ENCODE measurements at places on chromosomes 7 and 10.

- DNase-seq: no peak
Observed at GRCh38 chr7:36644625-36645422, 79.5 kb downstream of the AOAH start.

GRCh38 chr7:19851504-19851903, 78.1 kb upstream of the TMEM196 start:
- DNase-seq: no peak

- DNase-seq: no peak
Observed at GRCh38 chr7:108358553-108358952, 97.7 kb downstream of the NRCAM start.

DNA sequence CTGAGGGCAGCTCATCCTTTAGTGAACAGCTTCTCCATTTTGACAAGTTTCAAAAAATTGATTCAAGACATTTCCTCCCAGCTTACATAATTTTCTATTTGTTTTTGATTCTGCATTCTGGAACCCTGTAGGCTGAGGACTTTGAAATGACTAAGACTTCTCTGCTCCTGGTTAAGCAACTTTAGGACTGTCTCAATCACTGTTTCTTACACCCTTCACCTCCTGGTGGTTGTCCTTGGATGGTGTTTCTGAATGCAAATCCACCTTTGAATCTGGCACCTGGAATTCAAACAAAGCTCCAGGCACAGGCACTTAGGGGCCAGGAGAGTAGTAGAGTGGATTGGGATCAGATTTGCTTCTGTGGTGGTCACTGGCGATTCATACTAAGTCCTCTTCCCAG, 595.5 kb downstream of the LRMDA start:
- no peak for DNase-seq

DNA sequence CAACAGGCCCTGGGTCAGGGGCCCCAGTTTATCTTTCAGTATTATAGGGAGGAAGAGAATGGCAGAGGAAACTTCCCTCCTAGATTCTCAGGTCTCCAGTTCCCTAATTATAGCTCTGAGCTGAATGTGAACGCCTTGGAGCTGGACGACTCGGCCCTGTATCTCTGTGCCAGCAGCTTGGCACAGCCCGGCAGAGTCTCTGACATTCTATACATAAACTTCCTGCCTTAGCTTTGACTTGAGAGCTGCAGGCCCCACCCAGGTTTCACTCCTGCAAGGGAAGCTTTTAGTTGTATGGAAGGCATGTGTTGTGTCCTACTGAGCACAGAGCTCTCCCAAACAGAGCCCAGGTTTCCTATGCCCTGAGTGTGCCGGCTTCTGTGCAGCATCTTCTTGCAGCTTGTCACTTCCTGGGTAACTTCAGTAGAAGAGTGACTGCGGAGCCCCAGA, 205.6 kb upstream of the PRSS58 start:
- no peak for DNase-seq

DNA sequence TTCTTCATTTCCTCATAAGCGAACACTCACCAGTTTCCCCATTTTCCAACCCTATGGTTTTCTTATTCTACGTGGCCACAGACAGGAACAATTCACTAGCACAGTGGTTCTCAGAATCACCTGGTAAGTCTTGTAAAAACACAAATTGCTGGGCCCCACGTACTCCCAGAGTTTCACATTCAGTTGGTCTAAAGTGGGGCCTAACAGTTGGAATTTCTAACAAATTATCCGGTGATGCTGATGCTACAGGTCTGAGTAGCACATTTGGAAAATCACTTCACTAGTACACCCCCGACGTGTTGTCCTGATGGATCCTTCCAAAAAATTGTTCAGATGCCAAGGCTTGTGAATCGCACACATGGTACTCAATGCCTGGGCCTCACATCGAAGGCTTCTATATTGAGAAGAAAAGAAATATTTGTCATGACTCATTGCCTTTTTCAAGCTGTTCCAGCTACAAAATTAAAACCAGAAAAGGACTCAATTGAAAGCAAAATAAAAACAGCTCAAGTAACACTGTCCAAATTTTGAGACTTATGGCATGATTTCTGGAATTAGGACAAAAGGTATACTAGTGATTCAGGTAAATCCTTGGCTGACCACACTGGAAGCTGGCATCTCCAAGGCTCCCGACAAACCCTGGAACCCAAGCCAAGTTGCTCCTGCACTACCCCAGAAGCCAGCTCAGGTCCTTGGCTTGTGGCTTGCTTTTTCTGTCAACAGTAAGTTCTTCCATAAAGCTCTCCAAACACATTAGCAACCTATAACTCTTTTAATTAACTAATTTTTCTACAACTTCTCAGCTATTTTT, 12.9 kb upstream of the VIM start:
- no peak for DNase-seq

DNA sequence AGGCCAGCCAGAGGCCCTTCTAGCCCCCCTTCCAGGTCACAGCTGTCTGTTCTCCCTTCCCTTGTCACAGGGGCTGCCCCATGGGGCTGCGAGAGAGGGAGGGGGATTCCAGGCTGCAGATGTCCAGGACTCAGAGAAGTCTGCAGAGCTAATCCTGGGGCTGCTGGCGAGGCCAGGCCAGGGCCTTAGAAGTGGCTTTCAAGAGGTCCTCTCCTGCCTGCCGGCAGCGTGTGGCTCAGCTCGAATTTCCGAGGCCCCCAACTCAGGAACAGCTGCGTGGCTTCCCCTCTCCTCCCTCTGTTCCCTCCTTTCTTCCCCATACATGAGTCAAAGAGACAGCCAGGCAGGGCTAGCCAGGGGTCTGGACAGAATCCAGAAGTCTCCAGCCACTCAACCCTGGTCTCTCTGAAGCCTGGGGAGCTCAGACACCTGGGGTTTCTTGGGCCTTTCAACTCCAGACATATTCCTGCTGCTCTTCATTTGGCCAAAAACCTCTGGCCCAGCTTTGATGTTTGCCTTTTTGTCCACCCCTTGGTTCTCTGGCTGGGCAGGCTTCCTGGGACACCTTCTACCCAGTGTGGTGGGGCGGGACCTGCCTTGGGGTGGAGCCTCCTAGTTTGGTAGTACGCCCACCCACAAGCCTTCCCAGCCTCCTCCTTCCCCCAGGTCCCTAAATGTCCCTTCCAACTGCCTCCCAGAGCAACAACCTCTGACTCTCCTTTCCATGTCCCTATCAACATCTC, 21.8 kb upstream of the EIF5AL1 start:
- no peak for DNase-seq

- DNase-seq: no peak
Observed at GRCh38 chr10:133007360-133007858, 65.0 kb upstream of the CFAP46 start.

- no peak for DNase-seq
Observed at GRCh38 chr7:110502888-110503465, 588.0 kb upstream of the LRRN3 start.

GRCh38 chr10:12757351-12757750, 244.2 kb downstream of the CCDC3 start:
- DNase-seq: no peak

DNA sequence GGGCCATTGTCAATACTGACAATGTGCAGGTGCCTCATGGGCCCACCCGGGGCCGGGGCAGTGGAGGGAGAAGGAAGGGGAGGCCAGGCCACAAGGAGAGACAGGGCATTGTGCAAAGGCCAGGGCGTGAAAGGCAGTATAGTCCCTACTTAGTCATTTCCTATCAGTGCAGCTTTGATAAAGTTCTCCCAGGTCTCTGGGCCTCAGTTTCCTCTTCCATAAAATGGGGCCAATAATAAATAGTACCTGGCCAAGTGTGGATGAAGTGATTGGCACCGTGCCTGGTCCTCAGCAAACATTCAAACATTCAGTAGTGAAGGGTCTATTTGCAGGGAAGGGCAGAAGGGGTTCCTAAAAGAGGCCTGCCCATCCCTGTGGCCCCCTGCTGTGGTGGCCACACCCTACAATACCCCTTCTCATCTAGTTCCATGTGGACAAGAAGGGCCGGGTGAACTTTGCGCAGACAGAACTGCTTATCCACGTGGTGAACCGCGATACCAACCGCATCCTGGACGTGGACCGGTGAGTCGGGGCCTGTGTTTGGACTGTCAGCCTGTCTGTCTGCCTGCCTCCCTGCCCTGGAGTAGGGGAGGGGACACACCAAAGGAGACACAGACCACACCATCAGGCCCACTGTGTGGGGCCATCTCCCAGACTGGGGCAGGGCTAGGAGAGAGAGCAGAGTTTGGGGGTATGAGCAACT, 36.9 kb upstream of the VSIR start:
- DNase-seq: no peak

GRCh38 chr10:47380341-47381102, 3.6 kb downstream of the ZNF488 start:
- DNase-seq: no peak

- no peak for DNase-seq
Observed at GRCh38 chr10:47164126-47164799, 135.7 kb upstream of the GDF10 start.

DNA sequence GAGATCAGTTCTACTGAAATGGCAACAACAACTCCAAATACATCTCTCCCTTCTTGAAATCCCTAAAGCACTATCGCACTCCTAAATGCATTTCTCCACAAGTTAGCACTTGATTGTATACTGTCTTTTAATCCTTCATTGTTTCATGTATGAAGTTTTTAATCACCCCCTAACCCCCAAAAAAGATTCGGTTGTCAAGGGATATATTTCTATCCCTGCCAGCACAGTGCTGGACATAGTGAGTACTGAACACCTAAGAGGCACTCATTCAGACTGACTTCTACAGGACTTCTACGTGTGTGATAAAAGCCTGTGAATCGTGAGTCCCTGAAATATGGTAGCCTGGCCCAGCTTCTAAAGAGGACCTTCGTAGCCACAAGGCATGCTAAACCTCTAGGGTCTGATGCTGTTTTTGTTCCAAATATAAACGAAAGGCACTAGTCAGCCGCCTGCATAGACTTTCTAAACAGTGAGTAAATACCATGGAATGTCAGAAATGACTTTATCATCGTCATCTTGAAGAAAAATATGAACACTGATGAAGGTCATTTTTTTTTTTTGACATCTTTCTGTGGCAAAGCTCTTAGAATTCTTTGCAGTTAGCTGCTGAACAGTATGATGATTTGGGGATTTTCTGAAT, 14.6 kb upstream of the ZSCAN21 start:
- no peak for DNase-seq

DNA sequence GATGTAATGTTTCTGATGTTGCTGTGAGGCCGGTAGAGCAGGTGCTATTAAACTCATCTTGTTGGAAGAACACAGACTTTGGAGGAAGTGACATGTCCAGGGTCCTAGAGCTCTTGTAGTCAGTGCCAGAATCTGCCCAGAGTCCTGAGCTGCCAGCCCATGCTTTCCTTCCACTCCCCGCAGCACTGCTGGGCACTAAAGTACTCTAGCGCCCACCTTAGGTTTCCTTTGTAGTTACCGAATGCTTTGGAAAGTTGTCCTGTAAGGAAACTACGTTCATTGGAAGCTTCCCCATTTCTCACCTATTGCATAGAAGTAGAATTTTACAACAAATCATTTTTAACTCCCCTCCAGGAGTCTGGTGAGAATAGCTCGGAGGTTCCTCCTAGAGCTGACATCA, 11.0 kb downstream of the ZNF862 start:
- DNase-seq: no peak

GRCh38 chr10:35569836-35570235, 35.3 kb upstream of the GJD4 start:
- no peak for DNase-seq

DNA sequence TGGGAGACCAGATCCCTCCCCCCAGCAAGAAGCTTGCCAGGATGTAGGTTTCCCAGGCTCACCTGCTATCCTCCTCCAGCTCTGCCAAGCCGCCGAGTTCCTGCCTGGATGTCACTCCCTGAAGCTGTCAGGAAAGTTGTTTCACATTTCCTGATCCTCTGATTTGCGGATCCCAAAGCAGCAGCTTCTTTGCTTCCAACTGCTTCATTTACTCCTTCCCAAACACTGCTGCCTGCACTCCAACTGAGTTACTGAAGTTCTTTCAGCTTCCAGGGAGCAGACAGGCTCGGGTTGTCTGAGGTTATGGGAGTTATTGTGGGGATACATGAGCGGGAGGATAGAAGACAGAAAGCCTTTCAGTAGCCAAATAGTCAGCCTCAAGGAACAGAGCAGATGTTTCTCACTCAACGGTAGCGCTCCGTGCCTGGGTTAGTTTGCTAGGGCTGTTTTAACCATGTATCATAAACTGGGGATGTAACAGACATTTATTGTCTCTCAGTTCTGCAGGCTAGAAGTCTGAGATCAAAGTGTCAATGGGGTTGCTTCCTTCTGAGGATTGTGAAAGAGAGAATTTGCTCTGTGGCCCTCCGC, 516.0 kb downstream of the REEP3 start:
- DNase-seq: no peak

- no peak for DNase-seq
Observed at GRCh38 chr7:47329320-47329926, 252.5 kb downstream of the TNS3 start.

DNA sequence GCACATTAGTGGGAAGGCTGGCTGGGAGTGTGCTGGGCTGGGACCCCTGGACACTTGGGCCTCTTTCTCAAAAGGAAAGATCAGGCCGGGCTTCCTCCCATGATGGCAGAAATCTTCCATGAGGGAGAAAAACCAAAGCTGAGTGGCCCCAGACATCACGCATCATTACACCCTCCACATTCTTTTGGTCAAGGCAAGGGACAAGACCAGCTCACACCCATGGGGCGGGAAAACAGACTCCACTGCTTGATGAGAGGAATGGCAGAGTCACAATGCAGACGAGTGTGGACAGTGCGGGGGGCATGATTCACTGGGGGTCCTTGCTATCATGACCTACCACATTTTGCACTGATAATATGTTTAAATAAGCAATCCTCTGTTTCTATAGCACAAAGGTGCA, 73.3 kb downstream of the CREB3L2 start:
- DNase-seq: no peak

DNA sequence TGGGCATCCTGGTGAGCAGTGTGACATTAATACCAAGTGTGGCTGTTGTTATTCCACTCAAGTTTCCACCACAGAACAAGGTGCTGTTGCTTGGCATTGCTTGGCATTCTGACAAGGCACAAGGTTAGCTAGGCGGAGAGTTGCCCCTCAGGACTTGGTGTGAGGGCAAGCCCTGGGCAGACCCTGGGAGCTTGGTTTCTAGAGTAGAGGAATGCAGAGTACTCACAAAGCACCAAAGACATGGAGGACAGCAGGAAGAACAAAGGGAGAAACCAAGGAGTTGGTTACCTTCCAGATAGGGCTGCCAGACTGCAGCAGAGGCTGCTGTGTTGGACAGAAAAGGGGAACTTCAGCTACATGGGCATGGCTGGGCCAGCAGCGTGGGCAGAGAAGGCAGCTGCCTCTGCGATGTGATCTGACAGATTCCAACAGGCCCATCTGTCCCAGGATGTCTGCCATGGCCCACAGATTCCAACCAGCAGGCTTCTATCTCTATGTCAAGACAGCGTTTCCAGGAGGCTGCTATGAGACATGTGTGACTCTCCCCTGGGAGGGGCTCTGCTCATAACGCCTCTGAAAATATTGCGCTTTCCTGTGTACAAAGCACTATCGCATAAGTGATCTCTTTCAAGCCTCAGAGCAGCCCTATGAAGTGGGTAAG, 1.8 kb downstream of the GOLGA7B start:
- DNase-seq: no peak

- DNase-seq: no peak
Observed at GRCh38 chr7:66737667-66738066, 2.9 kb upstream of the RABGEF1 start.

- no peak for DNase-seq
Observed at GRCh38 chr10:6211341-6211670, 8.6 kb downstream of the PFKFB3 start.

GRCh38 chr10:46995234-46995633, 84.0 kb downstream of the PTPN20 start:
- no peak for DNase-seq
